ENCODE measurements at places on chromosomes 11 and 22.
A peak's percentile ranks its signal among the peaks of the same experiment; 100 is the strongest.

- DNase-seq, result no peak
Observed at GRCh38 chr11:2792381-2793250, 92.8 kb upstream of the KCNQ1OT1 start.

- peak; percentile 4 for DNase-seq
Observed at GRCh38 chr11:71449596-71449995, 1.4 kb upstream of the DHCR7 start.

GRCh38 chr22:27538666-27539065, 262.9 kb downstream of the MN1 start:
- DNase-seq, result no peak

GRCh38 chr11:13114566-13115379, 105.7 kb downstream of the RASSF10 start:
- DNase-seq, result no peak

DNA sequence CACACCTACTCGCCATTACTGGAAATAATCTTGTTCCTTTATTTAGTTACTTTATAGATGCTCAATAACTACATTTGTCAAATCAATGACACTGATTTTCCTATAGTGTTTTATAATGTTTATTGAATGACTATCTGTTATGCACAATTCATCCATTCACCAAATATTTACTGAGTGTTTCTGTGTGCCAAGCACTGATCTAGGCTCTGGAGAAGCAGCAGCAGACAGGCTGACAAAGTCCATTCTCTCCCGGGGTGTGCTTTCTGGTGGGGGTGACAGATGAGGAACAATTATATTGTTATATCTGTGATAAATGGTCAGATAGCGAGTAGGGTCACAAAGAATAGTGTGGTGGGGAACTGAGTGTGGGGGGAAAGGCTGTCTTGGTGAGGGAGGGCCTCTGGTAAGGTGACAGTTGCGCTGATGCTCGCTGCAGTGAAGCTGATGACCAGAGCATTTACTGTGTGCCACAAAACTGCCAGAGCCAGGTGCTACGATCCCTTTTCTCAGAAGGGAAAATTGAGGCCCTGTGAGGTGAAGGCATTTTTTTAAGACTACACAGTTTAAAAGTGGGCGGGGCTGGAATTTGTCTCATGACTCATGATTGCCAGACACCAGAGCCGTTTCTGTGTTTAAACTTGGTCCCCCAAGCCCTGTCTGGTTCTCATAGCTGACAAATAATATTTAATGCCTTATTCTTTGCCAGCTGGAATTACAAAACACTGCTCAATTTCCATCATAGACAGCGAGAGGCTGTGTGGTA, 10.2 kb downstream of the PACS1 start:
- peak; percentile 76 for DNase-seq

GRCh38 chr11:74532501-74533246, 39.1 kb upstream of the LIPT2 start:
- DNase-seq, result no peak

GRCh38 chr11:96014217-96014616, 90.3 kb upstream of the MTMR2 start:
- DNase-seq, result peak; percentile 66

DNA sequence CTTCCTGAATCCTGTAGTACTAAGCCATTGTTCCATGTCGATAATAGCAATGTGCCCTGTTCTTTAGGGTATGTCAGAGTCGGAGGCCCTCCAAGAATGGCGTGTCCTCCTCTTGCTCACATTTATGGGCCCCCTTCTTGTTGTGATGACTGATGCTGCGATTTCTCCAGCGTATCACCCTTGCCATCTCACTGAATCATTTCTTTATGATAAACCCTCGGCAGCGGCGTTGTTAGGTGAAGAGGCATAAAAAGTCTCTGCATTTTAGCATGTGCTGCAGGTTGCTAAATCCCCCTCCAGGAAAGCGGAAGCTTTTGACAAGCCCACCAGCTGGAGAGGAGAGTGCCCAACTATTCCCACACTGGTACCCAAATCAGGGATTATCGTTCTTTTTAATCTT, 1045.3 kb downstream of the BRD1 start:
- no peak for DNase-seq

- DNase-seq, result no peak
Observed at GRCh38 chr11:17734986-17735817, 621 bp downstream of the KCNC1 start.

- DNase-seq, result no peak
Observed at GRCh38 chr11:78074756-78075155, 4.9 kb downstream of the NDUFC2 start.

GRCh38 chr11:71120471-71120896, 131.9 kb downstream of the SHANK2 start:
- DNase-seq, result no peak

GRCh38 chr11:133563505-133564025, 31.3 kb upstream of the OPCML start:
- no peak for DNase-seq

DNA sequence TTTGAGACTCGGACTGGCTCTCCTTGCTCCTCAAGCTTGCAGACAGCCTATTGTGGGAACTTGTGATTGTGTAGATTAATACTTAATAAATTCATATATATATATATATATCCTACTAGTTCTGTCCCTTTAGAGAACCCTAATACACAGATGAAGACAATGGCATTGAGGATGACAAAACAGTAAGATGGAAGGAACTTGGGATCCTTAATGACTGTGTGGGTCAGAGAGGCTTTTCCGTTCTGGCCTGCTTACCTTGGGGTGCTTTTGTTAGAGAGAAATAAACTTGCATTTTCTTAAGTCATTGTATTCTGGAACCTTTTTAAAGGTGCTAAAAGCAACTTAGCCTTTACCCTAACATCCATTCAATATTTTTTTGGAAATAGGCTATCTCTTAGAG, 49.6 kb upstream of the RRAS2 start:
- DNase-seq, result no peak

All from CD4-positive, alpha-beta T cell treated with Interleukin-10 for 1 hour (primary cell).